Mesenchymal stem cell (in vitro differentiated cells and primary cell): ENCODE measurements at places on chromosomes 3 and 15.

- no peaks in the 10 kb centered on the region for H3K4me1 ChIP-seq
- no peak overlapping the region for H3K27ac ChIP-seq
- H3K36me3 ChIP-seq, result no peaks in the 10 kb centered on the region
- no peak for DNase-seq
- no peak overlapping the region for H3K4me3 ChIP-seq
These were observed 42.2 kb downstream of the DMXL2 start for GRCh38 chr15:51580385-51580784.

DNA sequence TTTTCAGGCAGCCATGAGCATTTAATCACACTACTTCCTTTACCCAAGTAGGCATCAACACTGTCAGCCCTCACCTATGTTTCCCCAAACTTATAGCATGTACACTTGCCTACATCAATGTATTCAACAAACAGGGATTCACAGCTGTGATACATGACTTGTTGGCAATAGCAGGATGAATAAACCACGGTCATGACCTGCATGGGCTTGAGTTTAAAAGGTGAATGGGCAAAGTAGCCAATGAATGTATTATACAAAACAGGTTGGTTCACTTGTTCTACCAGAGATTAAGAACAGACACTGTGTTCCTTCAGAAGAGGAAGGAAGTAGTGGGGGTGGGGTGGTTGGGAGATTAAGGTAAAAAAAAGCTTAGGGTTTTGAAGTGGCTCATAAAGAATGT lies 861.9 kb upstream of the SEMA6D start:
- H3K36me3 ChIP-seq, result no peaks in the 10 kb centered on the region
- no peak for DNase-seq
- H3K27ac ChIP-seq, result no peak overlapping the region
- H3K4me1 ChIP-seq, result no peaks in the 10 kb centered on the region
- H3K27me3 ChIP-seq, result no peaks in the 10 kb centered on the region
- H3K4me3 ChIP-seq, result no peak overlapping the region

DNA sequence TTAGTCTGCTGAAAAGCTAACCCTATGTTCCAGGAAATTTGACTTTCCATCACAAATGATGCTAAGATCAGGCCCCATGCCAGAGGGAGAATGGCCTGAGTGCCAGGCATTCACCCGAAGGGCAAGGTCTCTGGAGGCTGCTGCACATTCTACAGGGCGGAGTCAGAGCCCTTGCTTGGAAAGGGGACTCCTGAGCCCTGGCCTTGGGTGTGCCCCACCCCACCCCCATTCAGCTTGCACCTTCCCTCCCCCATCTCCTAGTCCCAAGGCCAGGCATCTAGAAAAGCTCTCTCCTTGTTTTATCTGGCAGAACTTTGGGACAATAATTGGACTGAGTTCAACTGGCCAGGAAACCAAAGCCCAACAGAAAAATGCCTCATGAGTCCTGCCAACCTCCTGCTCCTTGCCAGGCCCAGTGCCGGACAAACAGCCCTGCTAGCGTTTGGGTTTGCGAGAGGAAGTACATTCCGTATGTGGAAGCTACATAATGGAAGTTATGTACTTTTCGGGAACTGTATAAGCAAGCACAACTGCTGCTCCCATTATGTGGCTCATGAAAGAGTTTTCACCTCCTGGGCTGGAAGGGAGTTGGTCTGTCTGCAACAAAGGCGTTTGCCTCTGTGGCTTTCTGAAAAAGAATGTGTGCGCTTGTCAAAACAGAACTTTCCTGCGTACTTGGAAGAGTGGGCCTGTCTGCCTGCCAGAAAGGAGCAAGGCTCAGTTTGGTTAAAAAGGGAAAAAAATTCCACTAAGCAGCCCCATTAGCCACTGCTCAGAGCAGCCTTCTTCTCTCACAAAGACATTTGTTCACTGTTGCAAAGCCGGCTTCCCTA lies 321.5 kb upstream of the CTNNB1 start:
- no peak overlapping the region for H3K27ac ChIP-seq
- no peak for DNase-seq
- no peaks in the 10 kb centered on the region for H3K36me3 ChIP-seq
- no peaks in the 10 kb centered on the region for H3K27me3 ChIP-seq

DNA sequence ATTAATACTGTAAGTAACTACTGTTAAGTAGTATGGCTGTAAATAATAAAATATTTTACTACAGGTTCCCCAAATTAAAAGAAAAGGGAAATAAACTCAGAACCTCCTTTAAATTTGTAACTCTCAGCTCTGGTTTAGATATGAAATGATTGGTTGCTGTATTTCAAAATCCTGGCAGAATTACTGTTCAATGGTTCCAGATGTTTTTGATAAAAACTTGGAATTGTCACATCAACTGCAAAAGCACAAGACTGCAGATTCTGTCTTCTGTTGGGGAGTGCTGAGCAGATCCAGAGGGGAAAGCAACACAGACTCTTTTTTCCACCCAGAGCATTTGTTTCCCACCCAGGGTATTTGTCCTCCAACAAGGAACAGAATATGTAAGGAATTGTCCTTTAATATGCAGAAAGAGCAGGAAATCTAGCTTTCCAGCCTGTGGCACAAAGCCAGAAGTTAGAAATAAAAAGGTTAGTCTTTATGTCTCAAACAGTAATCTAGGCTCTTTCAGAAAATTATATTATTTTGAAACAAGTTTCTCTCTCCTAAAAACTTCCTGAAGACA lies 178.1 kb downstream of the KLHL25 start:
- no peak for DNase-seq
- no peaks in the 10 kb centered on the region for H3K36me3 ChIP-seq
- H3K4me1 ChIP-seq, result peaks cover 5% of the 10 kb centered on the region
- no peak overlapping the region for H3K27ac ChIP-seq
- H3K27me3 ChIP-seq, result no peaks in the 10 kb centered on the region
